HCT116 (cell line): ENCODE measurements at places on chromosomes 11 and 22.

DNA sequence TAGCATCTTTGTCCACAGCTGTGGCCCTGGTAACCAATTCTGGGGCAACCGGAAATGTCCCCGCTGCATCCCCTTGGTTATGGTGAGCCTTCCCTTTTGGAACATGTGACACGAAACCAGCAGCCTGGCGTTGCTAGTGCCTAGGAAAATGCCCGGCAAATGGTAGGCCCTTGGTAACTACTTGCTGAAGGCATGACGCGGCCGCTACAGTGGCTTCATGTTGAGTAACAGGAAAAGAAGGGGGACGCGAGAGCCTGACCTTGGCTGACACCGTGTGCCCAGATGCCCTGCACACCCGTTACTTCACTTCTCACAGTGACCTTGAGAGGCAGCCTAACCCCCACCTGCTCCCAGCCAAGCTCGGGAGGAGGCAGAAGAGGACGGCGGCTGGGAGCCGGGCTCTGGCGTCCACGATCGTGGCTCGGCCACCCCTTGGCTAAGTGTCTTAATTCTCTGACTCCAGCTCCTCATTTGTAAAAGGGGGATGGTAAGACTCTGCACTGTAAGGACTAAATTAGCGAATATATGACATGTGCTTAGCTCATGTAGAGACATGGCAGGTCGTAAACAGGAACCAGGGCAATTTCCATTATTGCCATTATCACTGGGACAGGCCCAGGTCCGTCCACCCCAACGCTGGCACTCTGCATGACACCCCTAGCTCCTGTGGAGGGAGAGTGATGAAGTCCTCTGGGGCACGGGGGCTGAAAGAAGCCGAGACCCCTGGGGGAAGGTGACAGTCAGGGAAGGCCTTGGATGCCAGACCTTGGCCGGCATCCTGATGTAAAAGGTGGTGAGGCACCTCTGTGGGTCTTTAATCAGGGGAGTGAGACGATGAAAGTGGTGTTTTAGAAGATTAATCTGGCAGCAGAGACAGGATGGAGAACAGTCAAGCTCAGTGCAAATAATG, 18.9 kb downstream of the IFT27 start:
- DNase-seq = no peak

DNA sequence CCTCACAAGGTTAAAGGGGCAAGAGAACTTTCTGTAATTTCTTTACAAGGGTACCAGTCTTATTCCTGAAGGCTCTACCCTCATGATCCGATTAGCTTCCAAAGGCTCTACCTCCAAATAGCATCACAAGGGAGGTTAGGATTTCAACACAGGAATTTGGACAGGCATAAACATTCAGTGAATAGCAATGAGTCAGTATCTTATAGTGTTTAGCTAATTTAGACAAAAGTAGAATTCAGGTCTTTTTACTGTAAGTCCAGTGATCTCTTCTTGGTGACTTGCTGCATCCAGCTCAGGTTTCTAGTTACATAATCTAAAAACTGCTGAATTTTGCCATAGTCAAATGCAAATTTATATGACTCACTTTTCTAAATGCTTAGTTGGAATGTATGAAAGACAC, 1995.6 kb upstream of the RAG2 start:
- DNase-seq = no peak

- DNase-seq = no peak
These were observed 194.7 kb upstream of the E2F8 start for GRCh38 chr11:19435306-19435989.

- no peak for DNase-seq
These were observed 732.5 kb downstream of the DLG2 start for GRCh38 chr11:84894666-84895065.

- DNase-seq = no peak
These were observed 201.7 kb downstream of the ARHGAP42 start for GRCh38 chr11:100888836-100889235.

DNA sequence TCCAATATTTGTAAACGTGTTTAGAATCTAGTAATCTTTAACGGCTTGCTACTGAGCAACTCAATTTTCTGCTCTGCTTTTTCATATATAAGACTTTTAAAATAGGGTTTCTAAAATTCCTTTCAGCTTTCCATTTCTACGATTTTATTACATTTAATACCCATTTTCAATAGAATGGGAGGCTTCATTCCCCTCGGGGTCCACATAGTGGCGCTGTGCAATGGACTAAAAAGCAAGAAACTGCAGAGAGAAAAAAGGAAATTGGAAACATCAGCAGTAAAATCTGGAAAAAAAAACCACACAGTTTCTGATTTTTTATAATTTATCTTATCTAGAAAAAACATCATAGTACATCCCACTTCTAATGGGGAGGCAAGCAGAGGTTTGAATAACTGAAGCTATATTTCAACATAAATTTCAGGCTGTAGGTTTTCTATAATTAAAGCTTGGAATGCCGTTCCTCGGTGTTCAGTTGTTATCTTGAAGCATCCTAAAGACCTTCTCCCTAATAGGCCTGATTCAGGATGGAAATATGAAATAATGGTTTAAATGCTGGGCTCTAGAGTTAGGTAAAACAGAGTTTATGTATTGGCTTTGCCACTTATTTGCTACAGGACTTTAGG, 18.7 kb upstream of the JHY start:
- DNase-seq = peak; percentile 37

- DNase-seq = no peak
These were observed 343.6 kb upstream of the MTNR1B start for GRCh38 chr11:92625894-92626293.

DNA sequence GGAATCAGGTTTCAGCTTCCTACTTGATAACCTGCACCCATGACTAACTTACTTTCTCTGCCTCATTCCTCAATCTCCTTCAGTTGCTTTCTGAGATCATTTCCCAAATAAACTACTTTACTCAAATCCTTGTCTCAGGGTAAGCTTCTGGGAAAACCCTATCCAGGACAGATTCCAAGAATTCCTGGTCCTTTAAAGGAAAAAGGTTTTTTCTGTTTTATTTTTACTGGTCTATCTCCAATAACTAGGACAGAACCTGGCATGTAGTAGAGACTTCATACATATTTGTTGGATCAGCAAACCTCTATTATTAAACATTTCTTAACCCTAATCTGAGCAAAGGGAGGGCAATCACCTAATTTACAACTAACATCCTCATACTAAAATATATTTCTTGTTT, 910.5 kb upstream of the CHORDC1 start:
- no peak for DNase-seq

GRCh38 chr22:26709617-26710390, 52.4 kb downstream of the MIAT start:
- DNase-seq = no peak

DNA sequence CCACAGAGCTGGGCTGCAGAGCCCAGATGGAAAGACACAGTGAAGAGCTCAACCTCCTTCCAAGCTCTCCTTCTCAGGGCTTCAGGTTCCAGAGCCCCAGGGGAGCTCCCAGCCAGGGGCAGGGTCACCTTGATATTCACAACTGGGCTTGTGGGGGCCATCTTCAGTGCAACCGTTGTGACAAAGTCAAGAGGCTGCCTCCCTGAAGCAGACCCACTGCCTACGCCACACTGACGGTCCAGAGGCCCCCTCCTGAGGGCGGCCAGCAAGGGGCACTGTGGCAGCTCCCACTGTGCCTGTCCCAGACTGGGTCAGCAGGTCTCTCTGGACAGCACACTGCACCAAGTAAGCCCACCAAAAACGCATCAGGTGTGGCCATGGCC, 84.1 kb downstream of the DGCR2 start:
- DNase-seq = no peak

DNA sequence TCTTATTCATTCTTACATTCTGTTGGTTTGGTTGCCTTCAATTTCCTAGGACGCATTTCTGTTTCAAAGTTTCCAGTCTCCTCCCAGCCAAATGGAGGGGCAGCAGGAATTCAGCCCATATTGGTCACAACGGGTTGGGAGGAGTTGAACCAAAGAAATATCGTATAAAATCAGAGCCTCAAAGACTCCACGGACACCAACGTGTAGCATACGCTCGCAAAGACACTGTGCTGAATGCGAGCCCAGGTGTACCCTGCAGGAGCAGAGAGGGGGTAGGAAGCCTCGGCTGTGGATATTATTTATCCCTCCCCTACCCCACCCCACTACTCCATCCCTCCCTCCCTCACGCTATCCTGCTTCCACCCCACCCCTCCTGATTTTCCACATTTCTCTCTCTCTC, 15.5 kb upstream of the CCND1 start:
- DNase-seq = no peak

GRCh38 chr11:93016595-93016994, 47.1 kb downstream of the MTNR1B start:
- DNase-seq = no peak

GRCh38 chr22:43625242-43625641, 186.9 kb downstream of the EFCAB6 start:
- DNase-seq = peak; percentile 29

DNA sequence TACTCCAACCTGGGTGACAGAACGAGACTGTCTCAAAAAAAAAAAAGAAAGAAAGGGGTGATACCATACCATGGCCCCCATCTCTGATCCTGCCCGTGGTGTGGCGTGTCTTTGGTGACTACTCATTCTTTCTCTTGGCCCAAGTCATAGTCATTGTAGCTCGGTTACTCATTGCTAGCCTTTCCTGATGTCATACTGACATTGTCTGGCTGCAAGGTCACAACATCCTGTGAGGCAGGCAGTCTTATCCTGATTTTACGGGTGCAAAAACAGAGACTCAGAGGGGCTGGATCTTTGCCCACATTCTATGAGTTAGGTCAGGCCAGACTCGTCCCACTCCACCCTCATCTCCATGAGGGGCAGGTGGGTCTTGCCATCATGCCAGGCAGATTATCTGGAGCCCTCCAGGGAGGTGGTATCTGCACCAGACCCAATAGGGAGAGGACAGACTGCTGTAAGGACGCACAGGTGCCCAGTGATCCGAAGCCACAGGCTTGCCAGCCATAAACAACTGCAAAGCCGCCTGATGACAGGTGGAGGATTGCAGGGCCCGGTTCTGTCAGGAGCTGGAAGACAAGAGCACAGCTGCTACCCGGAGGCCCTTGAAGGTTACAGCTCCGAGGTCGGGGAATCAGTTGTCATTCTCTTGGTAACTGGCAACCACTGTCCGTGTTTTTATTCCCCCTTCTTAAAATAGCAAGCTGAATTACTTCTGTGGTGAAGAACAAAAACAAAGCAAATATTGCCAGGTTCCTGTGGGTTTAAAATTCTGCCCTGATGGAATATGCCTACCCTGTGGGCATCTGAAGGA, 13.8 kb downstream of the TOM1 start:
- DNase-seq = no peak

GRCh38 chr11:128505449-128506065, 81.8 kb downstream of the ETS1 start:
- no peak for DNase-seq

GRCh38 chr22:45562102-45562501, 59.4 kb downstream of the FBLN1 start:
- DNase-seq = no peak

DNA sequence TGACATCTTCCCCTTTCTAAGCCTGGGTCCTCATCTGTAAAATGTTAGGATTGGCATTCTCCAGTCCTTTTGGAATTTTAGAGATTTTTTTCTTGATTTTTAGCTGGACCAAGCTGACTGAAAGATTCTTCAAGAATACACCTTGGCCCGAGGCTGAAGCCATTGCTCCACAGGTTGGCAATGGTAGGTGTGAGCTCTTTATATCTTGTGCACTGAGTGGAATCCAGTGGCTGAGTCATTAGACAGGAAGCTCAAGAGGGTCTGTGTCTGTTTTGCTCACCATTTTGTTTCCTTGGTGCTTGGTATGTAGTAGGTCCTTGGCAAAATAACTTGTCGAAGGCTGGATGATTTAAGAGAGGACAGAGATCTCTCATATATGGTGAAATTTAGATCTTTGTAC, 6.2 kb downstream of the EIF3L start:
- DNase-seq = no peak

- no peak for DNase-seq
These were observed 24.3 kb upstream of the PICK1 start for GRCh38 chr22:38032681-38033521.

DNA sequence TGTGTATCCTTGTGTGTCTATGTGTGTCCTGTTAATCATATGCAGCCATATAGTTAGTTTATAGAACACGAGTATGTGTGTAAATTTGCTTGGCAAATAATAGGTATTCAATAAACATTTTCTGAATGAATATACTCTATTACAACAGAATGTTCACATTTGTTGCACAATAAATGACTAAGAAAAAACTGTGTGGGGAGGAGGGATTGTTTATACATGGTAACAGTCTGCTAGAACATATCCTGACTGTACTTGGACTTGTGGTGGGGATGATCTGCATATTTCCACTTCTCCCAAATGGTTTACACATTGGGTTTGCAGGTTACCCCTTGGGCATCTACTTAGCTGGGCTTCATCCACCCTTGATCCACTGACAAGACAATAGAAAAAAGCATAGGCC, 194.6 kb downstream of the INSC start:
- no peak for DNase-seq

- no peak for DNase-seq
These were observed 2.3 kb upstream of the PEX16 start for GRCh38 chr11:45919806-45920530.

- no peak for DNase-seq
These were observed 452.9 kb downstream of the MN1 start for GRCh38 chr22:27348634-27349033.

- no peak for DNase-seq
These were observed 577.2 kb downstream of the LRRC4C start for GRCh38 chr11:40882301-40882700.

- no peak for DNase-seq
These were observed 42.2 kb downstream of the TRAF6 start for GRCh38 chr11:36467916-36468315.

DNA sequence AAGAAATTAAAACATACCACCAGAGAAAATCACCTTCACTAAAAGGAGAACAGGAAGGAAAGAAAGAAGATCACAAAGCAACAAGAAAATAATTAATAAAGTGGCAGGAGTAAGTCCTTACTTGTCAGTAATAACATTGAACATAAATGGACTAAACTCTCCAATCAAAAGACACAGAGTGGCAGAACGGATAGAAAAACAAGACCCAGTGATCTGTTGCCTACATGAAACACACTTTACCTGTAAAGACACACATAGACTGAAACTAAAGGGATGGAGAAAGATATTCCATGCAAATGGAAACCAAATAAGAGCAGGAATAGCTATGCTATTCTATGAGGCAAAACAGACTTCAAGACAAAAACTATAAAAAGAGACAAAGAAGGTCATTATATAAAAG, 25.9 kb downstream of the PLA2G6 start:
- no peak for DNase-seq

DNA sequence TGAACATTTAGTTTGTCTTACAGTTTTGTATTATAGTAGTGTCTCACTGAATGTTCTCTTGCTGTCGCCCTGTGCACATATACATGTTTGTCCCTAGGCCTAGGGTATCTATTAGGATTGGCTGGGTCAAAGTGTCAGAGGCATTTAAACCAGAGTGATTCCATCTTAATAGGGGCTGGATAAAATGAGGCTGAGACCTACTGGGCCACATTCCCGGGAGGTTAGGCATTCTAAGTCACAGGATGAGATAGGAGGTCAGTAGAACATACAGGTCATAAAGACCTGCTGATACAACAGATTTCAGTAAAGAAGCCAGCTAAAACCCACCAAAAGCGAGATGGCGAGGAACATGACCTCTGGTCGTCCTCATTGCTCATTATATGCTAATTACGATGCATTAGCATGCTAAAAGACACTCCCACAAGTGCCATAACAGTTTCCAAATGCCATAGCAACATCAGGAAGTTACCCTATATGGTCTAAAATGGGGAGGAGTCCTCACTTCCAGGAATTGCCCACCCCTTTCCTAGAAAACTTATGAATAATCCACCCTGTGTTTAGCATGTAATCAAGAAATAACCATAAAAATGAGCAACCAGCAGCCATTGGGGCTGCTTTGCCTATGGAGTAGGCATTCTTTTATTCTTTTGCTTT, 82.6 kb downstream of the LDLRAD3 start:
- no peak for DNase-seq

GRCh38 chr22:45631140-45631840, 40.3 kb upstream of the ATXN10 start:
- DNase-seq = no peak
